ENCODE measurements at places on chromosomes 2 and 18.

GRCh38 chr2:240507060-240507777 lies 50.6 kb downstream of the ANKMY1 start:
- DNase-seq, result no peak

- peak; percentile 21 for DNase-seq
Observed at GRCh38 chr2:58734365-58734764, 493.2 kb upstream of the FANCL start.

DNA sequence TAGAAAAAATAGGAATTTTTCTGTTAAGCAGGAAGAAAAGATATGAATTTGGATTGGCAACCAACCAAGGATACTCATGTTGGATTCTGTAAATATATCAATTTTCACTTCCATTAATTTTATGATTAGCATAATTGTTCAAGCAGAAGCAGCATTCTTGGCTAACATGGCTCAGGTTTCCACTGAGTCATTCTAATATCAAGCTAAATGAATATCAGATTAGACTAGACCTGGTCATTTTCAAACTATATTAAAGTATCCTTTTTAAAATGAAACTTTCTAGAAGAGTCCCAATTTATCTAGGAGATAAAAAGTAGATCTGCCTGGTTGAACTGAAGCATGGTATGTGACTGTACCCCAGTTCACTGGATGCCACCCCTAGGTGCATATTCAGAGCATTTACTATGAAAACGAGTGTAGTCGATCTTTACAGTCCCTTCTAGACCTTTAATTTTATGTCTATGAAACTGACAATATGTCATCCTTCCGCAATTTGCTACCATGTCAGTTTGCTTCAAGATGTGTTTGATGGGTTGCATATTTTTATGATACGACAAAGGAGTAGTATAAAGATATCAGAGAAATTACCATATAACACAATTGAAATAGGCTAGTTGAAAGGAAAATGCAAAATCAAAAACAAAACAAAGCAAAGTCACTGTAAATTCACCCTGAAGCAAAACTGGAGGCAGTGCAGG lies 704.9 kb downstream of the ERBB4 start:
- no peak for DNase-seq

- peak; percentile 48 for DNase-seq
Observed at GRCh38 chr2:133568172-133568571, at the start of gene NCKAP5. NCKAP5 (minus strand) TSS chr2:133568463; CDS start chr2:133517526, 50,937 bp downstream.

- DNase-seq, result no peak
Observed at GRCh38 chr18:69674966-69675365, 272.7 kb downstream of the CD226 start.

- no peak for DNase-seq
Observed at GRCh38 chr2:46422717-46423394, 56.5 kb upstream of the TMEM247 start.

DNA sequence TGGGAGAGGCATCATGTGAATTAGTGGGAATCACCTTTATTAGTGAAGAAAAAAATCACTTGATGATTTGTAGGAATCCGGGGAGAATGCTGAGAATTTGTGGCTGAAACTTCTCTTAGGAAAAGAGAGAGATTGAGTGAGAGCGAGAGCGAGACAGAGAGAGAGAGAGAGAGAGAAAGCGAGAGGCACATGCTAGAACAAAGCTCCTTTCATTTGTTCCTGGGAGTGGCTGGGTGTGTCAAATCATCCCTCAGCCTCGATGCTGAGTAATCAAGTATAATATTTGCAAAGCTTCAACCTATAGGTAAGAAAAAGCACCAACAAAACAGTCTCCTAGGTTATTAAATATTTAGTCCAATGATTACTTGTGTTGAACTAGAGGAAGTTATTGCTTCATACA lies 4.4 kb upstream of the SERPINB5 start:
- DNase-seq, result no peak

DNA sequence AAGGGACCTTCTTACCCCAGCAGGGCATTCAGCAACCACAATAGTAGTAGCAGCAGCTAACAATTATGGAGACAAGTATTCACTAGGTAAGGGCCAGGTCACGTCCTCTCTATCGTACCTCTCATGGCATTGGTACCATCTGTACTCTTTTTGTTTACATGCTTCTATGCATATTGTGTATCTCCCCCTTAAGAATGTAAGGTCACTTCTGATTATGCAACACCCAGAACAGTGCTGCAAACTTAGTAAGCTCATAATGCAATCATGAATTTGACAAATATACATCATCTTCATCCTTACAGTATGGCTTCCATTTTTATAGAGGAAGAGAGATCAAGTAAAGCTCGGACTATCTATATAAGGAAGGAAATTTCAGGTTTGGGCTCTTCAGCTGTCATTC lies 46.1 kb downstream of the SPRED2 start:
- no peak for DNase-seq

GRCh38 chr2:186590759-186591505 lies 1.1 kb downstream of the ITGAV start:
- peak; percentile 70 for DNase-seq

DNA sequence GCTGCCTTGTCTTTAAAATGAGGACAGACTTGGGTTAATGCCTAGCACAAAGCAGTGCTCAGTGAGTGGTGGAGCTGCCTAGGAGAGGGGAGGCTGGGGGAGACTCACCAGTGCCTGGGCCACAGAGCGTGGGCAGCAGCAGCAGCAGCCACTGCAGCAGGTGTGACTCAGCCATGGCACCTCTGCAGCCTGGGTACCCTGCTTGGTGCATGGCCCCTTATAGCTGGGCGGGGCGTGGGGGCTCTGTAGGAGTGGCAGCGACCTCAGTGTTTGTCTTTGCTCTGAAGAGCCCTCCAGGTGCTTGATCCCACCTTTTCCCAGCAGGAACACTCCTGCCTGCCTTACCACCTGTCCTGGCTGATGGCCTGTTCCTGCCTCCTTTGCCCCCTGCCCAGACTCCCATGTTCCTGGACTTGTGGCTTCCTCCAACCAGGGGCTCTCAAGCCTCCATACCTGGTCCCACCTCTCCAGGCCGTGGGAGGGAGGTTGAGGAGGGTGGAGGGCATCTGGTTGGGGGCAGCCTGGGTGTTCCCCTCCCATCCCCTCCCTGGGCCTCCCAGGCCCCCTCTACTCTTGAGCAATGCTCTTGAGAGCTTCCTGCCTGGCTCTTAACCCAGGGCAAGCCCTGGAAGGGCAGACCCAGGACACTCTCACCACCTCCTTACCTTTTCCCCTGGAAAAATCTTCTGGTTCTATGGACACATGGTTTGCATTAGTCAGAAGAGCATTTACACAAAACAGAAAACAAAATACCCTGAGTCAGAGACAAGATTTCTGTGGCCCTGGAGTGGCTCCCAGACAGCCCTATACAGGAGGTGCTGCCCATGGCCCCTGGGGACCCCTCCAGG lies at the start of gene SFTPB:
SFTPB (minus strand) TSS at position 191 of the 848 bp plus-strand sequence; CDS start at position 175, 16 bp downstream.
- DNase-seq, result peak; percentile 46

DNA sequence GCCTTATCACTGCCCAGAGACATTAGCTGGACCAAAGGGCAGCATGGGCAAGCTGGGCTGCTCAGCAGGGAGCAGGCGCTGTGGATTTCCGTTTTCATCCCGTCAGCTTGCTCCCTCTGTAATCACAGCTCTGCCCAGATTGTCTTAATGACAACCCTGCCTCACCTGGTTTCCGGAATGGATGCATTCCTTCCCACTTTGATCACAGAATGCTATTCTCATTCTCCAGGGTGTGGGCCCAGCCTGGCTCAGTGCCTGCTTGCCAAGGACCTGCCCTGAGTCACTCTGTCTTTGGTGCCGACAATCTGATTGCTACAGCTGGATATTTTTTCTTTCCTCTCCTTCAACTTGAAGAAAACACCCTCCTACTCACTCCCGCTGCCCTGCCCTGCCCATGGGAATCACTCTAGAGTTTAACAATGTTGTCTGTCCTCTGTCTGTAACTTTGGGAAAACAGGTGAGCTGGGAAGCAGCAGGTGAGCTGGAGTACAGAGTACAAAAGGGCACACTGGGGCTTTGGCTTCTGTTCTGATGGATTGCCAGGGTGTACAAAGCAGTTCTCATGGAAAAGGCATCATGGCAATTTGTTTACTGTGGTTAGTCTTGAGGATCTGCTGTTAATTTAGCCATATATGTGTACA lies 27.2 kb upstream of the FAM136A start:
- DNase-seq, result no peak

DNA sequence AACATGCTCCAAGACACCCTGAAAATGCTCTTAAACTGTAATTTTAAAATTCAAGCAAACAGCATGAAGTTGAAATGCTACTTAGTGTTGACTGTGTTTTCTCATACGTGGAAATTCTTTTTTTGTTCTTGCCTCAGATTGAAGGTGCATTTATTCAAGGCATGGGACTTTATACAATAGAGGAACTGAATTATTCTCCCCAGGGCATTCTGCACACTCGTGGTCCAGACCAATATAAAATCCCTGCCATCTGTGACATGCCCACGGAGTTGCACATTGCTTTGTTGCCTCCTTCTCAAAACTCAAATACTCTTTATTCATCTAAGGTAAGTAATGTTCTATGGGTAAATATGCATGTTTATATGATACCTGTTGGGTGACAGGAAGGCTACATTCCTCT lies 82.7 kb downstream of the AOX1 start:
- no peak for DNase-seq

DNA sequence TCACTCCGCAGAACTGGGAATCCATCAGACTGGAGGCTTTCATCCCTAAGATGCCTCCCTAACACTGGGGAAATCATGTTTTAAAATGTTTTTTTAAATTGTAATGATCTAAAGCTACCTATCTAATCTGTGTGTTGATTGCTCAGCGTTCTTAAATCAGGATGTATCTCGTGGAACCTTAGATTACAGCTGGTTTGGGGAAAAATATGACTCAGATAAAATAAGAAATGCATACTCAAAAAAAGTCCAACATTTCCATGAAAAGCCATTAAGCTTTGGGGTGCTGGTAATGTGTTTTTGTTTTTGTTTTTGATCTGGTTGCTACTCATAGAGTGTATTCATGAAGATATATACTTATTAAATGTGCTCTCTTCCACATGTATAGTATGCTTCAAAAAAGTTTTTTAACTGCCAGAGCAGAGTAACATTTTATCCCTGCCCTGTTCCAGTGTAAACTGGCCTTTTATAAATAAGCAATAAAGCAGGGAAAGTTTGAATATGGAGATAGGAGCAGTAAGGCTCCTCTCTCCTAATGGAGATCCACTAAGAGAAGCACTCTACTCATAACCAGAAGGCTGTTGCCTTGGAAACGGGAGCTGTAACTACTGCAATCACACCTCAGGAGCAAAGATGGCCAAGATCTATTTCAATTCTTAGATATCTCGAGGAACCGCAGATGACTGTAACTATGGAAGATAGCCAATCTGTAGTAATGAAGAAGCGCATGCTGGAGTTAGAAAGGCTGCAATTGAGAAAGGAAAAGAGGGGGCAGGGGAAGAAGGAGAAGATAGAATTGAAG lies 41.6 kb downstream of the ANKRD44 start:
- peak; percentile 67 for DNase-seq

DNA sequence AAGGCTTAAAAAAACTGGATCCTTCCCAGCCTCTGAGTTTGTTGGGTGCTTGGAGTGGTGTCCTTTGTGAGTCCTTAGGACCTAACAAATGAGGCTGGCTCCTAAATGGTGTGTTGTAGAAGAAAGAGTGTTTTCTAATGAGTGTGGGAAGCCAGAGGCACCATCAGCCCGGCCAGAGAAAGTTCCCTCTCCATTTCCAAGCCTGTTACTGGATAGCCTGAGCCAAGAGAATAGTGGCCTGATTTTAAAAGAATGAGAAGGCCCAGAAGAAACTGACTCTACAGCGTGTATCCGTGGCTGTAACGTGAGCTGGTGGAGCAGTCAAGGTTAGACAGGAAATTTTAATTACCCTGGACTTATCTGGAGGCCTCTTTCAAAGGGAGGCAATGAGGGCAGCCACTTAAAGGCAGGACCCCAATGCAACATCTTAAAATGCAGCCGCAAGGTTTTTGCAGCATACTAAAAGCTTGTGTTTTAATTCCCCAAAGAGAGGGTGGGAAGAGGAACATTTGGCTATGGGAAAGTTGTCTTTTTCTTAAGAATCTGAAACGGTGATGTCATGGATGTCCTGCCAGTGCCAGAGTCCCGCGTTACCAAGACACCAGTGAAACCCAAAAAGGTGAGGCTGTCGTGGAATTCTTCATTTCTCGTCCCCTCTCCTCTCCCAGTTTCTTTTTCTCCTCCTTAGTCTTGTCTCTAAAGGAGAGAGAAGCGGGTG lies 4.6 kb downstream of the EFHD1 start:
- DNase-seq, result no peak

DNA sequence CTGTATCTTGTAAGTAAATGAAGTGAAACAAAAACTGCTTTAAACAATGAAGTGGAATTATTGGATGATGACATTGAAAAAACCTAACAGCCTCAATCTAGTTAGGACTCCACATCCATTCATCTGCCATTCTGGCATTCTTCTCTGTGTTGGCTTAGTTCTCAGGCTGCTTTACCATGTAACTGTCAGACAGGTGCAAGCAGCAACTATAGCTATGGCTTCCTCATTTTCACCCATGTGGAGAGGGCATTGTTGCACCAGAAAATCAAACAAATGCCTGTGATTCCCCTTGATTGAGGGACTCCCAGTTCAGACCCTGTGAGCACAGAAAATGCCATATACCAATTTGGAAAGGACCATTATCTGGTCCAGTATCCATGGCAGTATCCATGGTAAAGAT lies 129.5 kb upstream of the NYAP2 start:
- DNase-seq, result no peak

DNA sequence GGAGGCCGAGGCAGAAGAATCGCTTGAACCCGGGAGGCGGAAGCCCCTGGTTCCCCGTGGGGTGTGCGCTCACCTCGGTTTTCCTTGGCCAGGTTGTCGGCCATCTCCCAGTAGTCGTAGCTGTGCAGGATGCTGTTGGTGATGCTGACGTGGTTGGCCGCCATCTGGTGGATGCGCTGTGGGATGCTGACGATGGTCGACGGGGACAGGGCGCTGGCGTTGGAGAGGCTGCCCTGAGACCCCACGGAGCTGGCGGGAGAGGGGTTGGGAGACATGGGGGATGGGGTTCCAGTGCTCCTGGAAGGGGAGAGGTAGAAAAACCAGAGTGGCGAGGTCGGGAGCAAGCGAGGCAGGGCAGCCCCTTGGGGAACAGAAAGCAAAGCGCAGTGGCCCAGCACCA lies 64.4 kb upstream of the REV1 start:
- DNase-seq, result no peak

DNA sequence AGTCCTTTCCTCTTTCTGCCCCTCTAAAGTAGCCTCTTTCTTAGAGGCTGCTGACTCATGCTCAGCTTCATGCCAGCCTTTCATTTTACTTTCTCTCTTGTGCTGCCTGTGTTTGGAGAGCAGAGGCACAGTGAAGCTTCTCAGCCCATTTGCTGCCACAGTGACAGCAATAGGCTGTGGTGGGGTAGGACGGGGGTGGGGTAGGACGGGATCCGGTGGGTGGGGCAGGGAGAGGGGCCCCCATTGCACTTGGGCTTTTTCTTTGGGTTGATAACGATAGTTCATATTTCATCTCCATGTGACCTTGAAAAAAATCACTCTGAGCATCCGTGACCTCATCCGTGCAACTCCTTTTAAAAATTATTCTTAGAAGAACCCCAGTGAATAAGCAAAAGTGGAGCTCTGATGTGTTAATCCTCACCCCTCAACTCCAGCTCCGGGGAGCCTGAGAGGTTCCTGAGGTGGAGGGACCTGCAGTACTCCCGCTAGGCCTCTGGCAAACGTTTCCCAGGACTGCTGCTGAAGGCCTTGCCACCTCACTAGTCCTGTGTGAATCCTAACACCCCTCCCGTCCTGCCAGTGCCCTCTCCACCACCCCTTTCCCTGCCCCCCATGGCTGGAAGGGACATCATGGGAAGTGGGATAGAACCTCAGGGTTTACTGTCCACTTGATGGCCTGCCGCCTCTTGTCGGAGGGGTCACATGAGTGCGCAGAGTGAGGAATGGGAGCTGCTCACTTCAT lies 70.8 kb downstream of the INPP4A start:
- peak; percentile 26 for DNase-seq
